ENCODE measurements at places on chromosomes 6 and 20.

- DNase-seq: no peak
Observed at GRCh38 chr6:157205473-157206358, 117.6 kb downstream of the TMEM242 start.

- no peak for DNase-seq
Observed at GRCh38 chr6:160058603-160059215, 62.9 kb upstream of the SLC22A1 start.

GRCh38 chr20:63860325-63861051 lies 810 bp upstream of the ABHD16B start:
- DNase-seq: no peak

DNA sequence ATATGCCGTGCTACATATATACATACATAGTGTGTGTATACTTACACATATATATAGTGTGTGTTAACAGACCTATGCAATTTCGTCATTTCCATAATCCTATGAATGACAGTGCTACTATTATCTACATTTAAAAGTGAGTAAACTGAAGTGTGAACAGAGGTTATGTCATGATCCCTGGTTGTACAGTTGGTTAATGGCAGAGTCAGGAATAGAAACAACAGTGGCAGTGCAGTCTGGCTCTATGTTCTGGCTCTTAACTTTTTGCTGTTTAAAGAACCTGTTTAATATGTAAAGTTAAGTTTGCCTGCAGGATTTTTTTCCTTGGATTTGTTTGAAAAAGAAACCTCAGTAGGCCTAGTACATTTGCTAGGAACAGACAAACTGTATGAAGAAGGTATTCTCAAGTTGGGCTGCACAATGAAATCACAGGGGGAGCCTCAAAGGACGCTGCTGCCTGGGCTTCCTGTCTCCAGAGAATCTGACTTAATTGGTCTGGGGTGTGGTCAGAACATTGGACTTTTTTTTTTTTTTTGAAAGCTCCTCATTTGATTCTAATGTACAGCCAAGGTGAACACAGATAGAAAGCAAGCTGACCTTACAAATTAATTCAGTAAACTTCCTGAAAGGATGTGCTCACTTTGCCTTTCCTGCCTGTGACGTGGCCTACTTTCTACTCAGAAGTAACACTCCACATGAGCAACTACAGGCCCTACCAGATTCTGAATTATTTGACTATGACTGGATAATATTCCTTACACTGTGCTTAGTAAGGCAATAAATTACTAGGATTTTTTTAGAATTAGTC lies 29.4 kb downstream of the PLCB1 start:
- DNase-seq: peak; percentile 15

- DNase-seq: no peak
Observed at GRCh38 chr6:92043777-92044176, 1375.6 kb downstream of the EPHA7 start.

DNA sequence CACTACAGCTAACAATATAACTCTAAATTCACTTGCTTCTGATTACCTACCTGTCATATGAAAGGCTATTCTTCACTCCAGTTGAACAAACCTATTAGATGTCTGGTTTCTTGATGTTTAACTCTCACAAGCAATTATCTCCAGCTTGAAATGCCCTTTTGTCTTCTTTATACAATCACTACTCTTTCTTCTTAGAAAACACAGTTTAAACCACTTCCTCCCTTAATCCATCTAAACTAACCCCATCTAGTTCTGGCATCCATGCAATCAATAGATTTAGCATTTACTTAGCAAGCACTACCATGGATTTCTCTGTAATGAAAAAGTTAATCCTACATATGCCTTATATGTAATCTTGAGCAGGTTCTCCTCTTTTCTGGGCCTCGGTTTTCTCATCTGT lies 127.3 kb downstream of the ATXN1 start:
- DNase-seq: no peak

DNA sequence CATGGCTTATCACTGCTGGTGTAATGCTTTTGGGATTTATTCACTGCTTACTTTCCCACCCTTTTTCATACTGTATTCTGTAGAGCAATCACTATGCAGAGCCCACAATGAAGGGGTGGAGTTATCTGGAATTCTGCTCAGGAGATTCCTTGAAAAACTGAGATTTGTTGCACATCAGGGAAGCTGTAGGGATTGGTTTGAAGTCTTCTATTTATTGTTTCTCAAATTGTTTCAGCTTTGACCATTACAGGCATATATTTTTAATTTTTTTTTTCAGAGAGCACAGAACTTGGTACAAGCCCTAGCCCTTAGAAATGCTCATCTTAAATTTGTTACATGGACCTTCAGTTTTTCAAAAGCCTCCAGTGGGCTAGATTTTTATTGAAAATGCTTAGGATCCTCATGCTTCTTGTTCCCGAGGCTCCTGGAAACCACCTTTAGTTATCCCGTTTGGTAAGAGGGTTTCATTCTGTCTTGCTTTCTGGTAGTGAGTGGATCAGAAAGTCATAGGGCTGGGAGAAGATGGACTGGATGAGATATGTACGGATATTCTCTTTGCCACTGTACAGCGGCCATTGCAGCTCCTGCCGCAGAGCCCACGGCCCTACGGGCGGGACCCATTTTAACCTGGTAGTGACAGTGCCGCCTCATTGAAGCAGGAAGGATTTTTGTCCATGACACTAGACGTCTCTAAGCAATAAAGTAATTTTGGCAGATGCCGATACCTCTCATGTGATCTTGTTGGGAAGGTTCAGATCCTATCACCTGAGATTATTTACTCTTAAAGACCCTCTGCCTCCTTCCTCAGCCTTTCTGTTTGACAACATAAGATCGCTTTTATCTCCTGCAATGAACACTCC lies 45.3 kb upstream of the ZNF184 start:
- no peak for DNase-seq

- DNase-seq: no peak
Observed at GRCh38 chr6:34115915-34116314, 30.0 kb downstream of the GRM4 start.

- DNase-seq: no peak
Observed at GRCh38 chr20:50335105-50335504, 144.5 kb downstream of the CEBPB start.

DNA sequence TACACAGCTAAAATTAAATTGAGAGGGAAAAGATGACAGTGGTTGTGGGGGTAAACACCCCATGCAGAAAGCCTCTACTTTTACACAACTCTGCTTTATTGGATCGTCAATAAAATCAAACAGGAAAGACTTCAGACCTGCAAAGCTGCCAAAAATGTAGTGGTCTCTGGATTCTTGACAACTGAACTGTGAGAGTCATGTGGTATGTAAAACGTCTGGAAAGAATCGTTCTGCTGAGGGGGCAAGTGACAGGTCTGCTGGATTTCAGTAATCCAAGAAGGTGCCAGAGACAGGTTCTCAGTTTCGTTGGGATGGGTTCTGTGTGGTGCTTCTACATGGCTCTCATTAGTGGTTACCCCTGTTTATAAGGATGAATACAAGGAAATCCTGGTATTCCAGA lies 63.3 kb downstream of the TSPYL4 start:
- peak; percentile 85 for DNase-seq

GRCh38 chr20:54227241-54227640 lies 19.4 kb downstream of the PFDN4 start:
- DNase-seq: no peak

- no peak for DNase-seq
Observed at GRCh38 chr6:112193535-112194051, 60.8 kb downstream of the LAMA4 start.

GRCh38 chr6:34657307-34657978 lies 39.1 kb downstream of the ILRUN start:
- peak; percentile 85 for DNase-seq

- no peak for DNase-seq
Observed at GRCh38 chr20:38671186-38671585, 53.1 kb upstream of the SLC32A1 start.

DNA sequence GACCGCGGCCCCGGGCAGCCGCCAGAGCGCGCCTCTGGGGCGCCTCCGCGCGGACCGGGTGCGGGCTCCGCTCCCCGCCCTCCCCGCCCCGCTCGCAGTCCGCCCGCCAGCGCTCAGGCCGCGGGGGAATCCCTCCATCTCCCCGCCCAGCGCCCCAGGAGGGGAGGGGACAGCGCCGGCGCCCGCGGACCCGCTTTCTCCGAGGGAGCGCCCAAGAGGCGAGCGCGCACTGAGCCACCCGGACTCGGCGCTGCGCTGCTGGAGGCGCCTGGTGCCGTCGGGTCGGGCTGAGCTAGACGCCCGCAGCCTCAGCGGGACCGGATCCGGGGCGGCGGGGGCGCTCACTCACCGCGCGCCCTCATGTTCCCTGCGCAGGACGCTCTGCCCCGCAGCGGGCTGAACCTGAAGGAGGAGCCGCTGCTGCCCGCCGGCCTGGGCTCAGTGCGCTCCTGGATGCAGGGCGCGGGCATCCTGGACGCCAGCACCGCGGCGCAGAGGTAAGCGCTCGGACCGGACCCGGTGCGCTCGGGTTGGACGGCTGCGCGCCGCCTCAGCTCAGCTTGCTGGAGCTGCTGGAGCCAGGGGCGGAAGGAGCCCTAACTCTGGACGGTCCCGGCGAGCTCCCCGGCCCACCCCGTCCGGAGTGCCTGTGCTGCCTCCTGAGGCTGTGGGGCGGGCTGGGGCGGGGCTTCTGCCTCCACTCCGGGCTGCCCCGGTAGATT lies 867 bp downstream of the EBF4 start:
- peak; percentile 4 for DNase-seq

GRCh38 chr6:95686895-95687294 lies 109.6 kb downstream of the MANEA start:
- DNase-seq: no peak

DNA sequence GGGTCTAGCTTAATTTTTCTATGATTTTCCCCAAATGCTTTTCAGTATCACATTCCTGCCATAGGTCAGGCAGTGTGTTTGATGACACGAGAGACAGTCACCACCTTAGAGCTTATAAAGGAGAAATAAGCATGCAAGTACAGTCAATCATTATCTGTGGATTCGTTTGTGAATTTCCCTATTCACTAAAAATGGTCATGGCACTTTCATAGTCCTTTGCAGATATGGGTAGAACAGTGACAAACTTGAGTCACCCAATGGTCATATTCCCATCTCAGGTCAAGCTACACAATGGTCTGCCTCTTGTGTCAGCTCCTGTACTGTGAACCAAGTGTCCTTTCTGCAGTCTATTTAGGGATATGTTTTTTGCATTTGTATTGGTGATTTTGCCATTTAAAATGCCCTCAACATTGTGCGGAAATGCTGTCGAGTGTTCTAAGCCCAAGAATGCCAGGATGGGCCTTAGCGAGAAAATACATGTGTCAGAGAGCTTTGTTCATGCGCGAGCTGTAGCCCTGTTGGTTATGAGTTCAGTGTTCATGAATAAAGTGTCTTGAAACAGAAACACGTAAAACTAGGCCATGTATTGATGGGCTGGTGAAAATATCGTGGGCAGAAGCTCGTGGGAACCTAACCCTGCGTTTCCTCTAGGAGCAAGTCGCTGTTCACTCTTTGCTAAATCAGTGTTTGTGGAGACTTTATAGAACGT lies 19.8 kb downstream of the SUMO4 start:
- no peak for DNase-seq

DNA sequence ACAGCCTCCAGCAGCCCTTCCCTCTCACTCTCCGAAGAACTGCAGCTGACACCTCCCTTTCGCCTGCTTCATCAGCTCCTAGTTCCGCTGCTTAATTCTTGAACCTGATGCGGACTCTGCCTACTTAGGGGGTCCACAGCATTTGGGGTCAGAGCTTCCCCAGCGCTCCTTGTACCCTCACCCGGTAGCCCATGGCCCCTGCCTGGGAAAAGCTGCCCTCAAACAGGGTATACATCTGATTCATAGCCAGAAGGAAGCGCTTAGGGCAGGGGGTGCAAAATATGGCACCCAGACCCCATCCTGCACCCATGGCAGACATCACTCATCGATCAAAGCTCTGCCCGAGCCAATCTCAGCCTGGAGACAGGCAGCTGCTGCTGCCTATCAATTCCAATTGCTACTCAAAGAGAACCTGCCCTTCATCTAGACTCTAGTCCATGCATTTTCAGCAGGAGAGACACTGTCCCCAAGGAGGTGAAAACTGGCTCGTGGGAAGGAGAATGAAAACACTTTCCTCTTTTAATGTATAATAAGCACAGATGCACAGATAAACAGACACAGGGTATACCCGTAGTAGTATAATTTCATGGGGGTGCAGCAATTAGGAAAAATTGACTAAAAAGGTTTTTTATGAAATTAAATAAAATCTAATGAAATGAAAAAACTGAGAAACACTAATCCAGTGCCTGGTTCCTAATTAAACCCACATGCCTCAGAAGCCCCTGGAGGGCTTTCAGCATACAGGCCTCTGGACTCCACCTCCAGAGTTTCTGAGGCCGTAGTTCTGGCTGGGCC lies 194.8 kb downstream of the PREX1 start:
- DNase-seq: no peak

DNA sequence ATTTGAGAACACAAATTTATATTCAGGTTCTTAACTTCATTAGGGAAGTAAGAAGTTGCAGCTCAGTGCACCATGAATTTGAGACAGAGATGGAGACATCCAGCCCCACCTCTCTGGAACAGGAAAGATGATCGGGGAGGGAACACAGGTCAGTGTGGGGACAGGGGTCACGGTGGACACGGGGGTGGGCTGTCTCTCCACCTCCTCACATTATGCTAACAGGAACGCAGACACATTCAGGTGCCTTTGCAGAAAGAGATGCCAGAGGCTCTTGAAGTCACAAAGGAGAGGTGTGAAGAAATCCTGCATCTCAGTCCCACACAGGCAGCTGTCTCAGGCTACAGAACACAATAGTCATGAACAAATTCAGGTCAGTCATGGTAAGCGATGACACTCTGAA lies 3.1 kb downstream of the HLA-C start:
- no peak for DNase-seq

- peak; percentile 59 for DNase-seq
Observed at GRCh38 chr6:152338335-152339125, 298.6 kb downstream of the SYNE1 start.

- DNase-seq: no peak
Observed at GRCh38 chr6:156887623-156888269, 110.6 kb downstream of the ARID1B start.

- DNase-seq: no peak
Observed at GRCh38 chr6:21265034-21265729, 328.4 kb upstream of the SOX4 start.

GRCh38 chr20:4802527-4802926 lies 80.8 kb downstream of the PRND start:
- DNase-seq: no peak

- DNase-seq: peak; percentile 53
Observed at GRCh38 chr6:157632821-157633220, 190.2 kb upstream of the SNX9 start.

GRCh38 chr20:37643400-37643799 lies 50.4 kb upstream of the CTNNBL1 start:
- no peak for DNase-seq

DNA sequence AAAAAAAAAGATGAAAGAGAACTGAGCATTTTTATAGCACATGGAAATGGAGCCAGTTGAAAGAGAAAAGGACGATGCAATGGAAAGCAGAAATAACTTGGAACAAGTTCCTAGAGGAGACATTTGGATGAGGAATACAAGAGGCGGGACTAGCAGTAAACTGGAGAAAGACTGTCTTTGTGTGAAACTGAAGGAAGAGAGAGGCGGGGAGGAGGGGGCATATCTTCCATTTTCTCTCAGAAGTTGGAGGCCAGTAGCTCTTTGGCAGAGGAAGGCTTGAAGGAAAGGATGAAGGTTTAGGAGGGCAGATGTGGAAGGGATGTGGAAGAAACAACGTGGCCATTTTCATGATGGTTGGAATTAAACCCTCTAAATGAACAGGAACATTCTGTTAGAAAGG lies 33.0 kb upstream of the ADGRF1 start:
- DNase-seq: no peak

- peak; percentile 10 for DNase-seq
Observed at GRCh38 chr20:56391596-56392131, 351 bp downstream of the AURKA start.

- no peak for DNase-seq
Observed at GRCh38 chr6:30829639-30830255, 54.6 kb upstream of the DDR1 start.
